Activated T-cell treated with anti-CD3 and anti-CD28 coated beads for 24 hours (primary cell): ENCODE measurements at places on chromosomes 1 and 21.

GRCh38 chr1:44423591-44424537 is 18.8 kb downstream of the RNF220 start:
- no peak for DNase-seq

- DNase-seq, result peak; percentile 67
Measured at GRCh38 chr1:100459358-100460114, 78.4 kb upstream of the GPR88 start.

GRCh38 chr1:5909576-5910275 is 82.5 kb downstream of the NPHP4 start:
- DNase-seq, result no peak

GRCh38 chr1:199780948-199781670 is 246.4 kb upstream of the NR5A2 start:
- no peak for DNase-seq

DNA sequence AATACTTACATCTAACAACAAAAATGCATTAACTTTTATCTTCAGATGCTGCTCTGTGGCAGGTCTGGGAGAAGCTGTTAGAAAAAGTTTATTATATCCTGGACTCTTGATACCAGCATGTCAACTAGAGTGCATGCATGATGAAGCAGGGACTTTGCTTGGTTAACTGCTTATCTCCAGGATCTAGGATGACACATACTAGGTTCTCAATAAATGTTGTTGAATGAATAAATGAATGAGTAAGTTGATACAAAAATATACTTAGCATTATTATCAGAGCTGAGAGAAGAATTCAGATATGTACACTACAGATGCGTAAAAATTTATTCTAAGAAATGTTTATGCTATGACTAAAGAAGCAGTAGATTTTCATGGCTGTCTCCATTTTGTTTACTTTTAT is 304.3 kb downstream of the LTN1 start:
- no peak for DNase-seq

DNA sequence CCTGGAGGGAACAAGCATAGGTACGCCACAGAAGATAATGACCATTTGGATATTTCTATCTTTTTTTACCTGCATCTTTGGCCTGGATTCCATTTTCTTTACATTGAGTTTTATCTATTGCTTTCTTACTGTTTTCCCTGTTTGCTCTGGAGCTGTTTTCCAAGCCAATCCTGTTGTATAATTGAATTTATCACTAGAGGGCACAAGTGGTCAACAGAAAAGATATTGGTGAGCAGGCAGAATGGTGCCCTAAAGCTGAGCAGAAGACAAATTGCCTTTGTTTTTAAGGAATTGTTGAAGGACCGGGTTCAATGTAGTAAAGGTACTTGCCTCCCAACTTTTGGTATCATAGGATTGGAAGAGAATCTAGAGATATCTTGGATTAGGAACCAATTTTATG is 152.8 kb downstream of the PPP1R12B start:
- DNase-seq, result no peak

DNA sequence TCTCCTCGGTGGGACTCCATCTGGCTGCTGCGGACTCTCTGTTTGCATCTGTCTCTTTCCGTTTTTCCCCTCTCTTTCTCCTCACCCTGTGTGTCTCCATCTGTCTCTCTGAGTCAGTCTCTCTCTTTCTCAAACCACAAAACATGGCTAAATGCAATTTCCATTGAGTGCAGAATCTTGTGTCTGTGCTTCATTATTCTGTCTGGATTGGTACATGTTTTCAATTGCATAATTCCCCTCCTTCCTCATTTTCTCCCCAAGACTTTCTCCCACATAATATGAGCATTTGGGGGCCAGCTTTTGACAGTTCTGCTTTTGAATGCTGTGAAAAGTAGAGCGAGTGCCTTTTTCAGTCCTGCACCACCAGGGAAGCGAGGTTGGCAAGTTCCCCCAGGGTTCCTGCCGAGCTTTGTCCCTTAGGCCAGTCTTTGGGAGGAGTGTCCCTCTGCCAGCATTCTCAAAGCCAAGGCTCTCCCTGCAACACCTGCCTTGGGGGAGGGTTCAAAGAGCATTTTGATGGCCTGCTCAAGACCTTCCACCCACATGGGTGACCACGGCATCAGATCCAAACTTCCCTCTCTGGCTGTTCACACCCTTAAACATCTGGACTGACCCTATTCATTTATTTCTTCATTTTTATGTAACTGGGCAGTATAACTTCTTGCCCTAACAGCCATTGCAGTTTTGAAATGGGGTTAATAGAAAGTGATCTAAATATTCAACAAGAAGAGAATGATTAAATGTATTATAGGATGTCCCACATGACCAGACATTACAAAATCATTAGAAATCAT is 32.8 kb upstream of the SCMH1 start:
- DNase-seq, result no peak

DNA sequence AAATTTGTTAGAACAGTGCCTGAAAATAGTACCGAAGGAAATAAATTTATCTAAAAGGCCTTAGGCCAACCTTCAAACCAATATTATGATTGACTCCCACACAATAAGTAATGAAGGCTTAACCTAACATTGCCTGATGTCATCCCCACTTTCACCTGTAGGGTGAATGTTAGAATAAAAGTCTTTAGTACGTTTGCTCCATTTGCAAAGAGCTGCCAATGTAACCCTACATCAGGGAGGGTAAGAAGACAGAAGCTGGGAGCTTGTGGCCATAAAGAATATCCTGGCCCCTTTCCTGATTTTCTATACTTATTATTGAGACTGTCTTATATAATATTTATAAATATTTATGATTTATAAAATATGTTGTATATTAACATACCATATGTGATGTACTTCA is 661.8 kb upstream of the CXADR start:
- no peak for DNase-seq

DNA sequence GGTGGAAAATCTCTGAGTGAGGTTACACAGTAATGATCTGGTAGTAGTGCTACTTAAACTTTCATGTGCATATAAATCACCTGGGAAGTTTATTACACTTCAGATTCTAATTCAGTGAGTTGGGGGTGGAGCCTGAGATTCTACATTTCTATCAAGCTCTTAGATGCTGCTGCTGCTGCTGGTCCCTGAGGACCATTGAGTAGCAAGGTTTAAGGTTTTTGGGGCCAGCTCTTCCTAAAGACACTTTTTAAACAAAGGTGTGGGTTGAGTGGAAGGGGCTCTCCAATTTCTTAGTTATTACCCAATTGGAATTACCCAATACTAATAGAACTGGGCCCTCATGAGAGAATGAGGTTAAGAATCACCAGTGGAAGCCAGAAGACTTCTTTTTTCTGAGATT is 29.5 kb downstream of the KCNA3 start:
- no peak for DNase-seq

- DNase-seq, result no peak
Measured at GRCh38 chr1:236161230-236161629, 18.9 kb downstream of the GPR137B start.

- DNase-seq, result no peak
Measured at GRCh38 chr1:213852107-213852506, 135.7 kb upstream of the PROX1 start.

DNA sequence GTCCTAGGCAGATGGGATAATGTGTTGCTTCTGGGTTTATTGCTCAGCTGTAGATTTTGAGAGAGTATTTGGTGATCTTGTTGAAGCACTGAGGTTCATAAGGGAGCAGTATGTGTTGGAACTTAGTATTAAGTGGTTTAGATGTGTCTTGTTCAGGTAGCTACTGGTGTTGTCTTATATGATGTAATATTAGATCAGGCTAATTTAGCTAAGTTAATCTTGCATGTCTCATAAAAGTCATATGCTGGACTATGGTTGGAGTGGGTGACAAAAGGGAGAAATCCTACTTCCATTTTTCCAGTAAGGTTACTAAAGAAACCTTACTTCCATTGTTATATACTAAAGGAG is 196.4 kb downstream of the CLEC20A start:
- no peak for DNase-seq

DNA sequence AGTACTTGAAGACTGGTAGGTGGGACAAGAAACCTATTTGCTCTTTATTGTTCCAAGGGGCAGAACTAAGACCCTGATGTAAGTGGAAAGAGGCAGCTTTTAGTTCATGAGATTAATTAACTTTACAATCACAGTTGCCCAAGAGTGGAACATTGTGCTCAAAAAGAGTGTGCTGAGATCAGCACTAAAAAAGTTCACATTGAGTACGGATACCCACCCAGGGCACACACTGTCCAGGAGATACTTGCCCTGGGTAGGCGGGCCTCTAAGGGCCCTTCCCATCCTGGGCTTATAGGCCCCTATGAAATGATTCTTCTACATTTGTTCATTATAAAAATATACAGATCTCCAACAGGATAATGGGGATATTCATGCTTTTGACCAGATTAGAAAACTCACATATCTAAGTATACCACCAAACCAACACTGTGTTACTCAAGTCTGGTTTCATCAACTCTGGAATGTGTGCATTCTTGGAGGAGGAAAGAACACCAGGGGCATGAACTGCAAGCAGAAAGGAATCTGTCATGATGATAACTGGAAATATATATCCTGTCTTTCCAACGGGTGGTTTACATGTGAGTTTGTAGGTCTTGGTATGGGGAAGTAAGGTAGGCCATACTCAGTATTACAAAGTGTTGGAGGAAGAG is 626.2 kb downstream of the SMYD3 start:
- DNase-seq, result no peak

DNA sequence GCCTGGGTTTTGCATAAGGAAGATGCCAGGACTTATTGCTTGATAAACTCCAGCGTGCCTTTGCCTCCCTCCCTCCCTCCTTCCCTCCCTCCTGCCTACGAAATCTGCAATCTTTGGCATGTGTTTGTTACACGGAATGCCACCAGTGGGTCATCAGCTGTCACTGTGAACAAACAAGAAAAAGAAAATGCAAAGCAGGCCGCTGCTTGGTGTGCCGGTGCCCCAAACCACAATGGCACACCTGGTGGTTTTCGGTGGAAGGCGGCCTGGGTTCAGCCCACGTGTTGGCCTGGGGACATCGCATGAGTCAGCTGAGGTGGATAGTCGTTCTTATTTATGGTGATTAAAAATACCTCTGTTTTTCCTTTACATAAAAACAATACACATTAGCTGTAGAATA is 16.3 kb upstream of the IFNLR1 start:
- no peak for DNase-seq

- DNase-seq, result no peak
Measured at GRCh38 chr1:76826072-76826845, 41.0 kb upstream of the ST6GALNAC5 start.

DNA sequence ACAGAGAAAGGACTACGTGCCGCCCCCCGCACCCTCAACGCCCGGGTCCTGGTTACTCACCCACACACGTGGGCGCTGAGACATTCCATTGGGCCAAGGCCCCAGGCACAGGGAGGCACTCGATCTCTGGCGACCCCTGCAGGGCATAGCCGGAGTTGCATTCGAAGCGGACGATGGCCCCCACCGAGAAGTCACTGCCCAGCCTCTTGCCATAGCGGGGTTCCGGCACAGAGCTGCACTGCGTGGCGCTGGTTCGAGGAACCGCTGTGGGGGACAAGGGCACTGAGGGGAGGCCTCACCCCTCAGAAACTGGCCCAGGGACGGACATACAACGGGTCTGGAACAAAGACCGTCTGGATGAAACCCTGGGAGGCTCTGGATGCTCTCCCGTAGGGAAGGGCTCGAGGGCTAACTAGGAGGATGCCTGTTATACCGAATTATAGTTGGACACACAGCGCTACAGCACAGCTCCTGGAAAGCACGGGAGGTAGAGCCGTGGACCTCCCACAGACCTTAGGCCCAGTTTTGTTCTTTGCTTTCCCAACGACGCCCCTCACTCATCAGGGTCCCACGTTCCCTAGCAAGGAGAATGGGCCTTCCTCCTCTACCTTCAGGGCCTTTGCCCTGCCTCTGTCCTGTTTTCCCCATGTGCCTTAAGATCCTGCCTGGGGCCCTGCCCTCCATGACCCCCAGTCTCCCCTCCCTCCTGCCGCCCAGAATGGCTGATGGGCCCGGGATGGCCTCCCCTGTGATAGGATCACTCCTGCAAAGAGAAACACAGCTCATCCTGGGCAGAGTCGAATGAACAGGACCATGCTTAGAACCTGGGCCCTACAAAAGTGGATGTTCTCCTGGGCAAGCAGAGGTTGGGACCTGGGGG is 152.8 kb downstream of the ZSCAN20 start:
- DNase-seq, result no peak

DNA sequence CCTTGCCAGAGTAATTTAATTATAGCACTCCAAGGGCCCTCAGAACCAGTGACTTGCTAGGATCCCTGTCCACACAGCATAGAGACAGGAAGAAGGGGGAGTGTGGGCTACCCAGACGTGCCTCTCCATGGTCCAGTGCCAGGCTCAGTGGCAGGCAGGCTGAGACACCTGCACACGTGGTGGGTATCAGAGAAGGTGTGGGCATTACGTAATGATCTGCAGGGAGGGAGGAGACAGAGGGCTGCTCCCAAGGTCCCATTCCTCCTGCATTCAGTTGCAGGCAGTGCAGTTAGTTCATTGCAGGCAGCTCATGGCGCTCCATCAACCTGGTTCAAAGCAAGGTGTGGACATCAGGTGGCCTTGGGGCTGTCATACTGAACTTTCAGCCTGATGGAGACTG is 49.9 kb downstream of the C8B start:
- no peak for DNase-seq

- DNase-seq, result no peak
Measured at GRCh38 chr1:214326406-214326805, 45.4 kb downstream of the SMYD2 start.

- DNase-seq, result no peak
Measured at GRCh38 chr1:182615468-182616129, 11.4 kb upstream of the RGS16 start.

- no peak for DNase-seq
Measured at GRCh38 chr1:16124377-16125087, 31.3 kb downstream of the EPHA2 start.

GRCh38 chr1:217620814-217621213 is 10.1 kb downstream of the GPATCH2 start:
- no peak for DNase-seq

GRCh38 chr1:98705591-98705990 is 44.1 kb downstream of the SNX7 start:
- no peak for DNase-seq

- no peak for DNase-seq
Measured at GRCh38 chr21:15850645-15851044, 120.9 kb downstream of the USP25 start.

GRCh38 chr1:51296383-51297357 is 33.7 kb downstream of the TTC39A start:
- DNase-seq, result peak; percentile 60

GRCh38 chr1:203264052-203264501 is 34.6 kb upstream of the CHIT1 start:
- DNase-seq, result no peak

GRCh38 chr1:197017558-197018146 is 40.3 kb downstream of the CFHR5 start:
- no peak for DNase-seq

DNA sequence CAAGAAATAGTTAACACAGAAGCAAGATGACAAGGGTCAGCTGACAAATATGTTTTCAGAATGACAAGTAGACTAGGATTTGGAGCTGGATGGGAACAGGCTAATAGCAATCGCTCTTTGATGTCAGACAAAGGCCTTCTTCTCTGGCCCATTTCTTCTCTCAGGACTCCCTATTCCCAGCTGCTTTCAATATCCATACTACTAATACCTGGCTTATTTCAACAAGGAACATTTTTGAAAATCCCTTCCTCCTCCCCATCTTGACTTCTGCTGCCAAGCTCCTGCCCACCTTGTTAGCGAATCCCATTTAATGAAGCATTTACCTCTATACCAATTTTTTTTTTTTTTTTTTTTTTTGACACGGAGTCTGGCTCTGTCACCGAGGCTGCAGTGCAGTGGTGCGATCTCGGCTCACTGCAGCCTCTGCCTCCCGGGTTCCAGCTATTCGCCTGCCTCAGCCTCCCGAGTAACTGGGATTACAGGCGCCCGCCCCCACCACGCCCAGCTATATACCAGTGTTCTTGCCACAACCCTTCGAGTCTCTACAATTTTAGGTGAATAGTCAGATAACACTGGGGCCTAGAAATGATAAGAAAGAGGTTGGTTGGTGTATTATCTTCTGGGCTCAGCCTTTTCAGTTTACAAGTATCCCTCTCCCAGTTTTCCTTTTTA is 68.4 kb downstream of the MACF1 start:
- no peak for DNase-seq
